ENCODE measurements at places on chromosomes 2 and 18.

DNA sequence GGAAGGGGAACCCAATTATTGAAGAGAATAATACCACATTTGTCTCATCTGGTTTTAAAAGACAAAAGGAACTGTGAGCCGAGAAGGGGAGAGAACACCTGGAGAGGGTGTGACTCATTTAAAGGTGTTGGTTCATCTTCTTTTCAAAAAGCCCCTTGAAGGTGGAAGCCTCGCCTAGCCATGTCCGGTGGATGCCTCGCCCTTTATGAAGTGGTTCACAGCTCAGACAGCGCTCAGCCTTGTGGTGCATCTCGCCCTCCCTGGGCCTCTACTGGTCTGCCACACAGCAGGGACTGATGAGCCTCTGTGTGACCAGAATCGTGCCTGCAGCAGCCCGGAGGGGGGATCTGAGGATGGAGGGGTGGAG lies 290.0 kb upstream of the CXCR4 start:
- DNase-seq: no peak

- DNase-seq: no peak
Measured at GRCh38 chr2:151808258-151809072, 19.8 kb downstream of the ARL5A start.

GRCh38 chr18:75076286-75076685 lies 132.7 kb downstream of the PTGR3 start:
- DNase-seq: no peak

DNA sequence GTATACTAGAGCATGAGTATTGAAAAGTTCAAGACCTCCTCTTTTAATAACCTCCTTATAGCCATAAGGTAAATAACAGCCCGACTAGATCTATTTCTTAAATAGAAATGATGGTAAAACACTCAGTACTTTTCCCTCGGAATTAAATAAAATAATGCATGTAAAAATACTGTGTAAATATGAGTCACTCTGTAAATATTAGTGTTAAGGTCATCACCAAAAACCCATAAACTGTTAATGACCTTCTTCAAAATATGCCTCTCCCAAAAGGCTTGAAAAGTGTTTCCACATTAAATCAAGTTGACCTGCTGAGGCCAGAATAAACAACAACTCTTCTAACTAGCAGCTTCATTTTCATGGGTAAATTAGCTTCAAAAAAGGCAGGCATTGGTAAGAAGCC lies 25.3 kb upstream of the BZW1 start:
- no peak for DNase-seq

DNA sequence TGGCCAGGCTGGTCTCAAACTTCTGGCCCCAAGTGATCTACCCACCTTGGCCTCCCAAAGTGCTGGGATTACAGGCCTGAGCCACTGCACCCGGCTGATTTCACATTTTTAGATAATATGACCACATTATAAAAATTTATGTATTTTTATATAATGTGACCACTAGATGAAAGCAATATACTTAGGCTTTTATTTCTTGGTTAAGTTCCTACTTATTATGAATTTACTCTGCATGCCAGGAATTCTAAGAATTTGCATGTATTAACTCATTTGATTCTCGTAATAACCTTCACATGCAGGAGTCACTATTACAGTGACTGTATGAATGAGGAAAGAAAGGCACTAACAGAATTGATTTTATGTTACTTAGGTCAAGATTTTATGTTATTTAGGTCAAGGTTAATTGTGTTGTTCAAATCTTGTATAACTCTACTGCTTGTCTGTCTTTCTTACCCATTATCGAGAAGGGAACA lies 25.6 kb upstream of the CASP8 start:
- DNase-seq: no peak

DNA sequence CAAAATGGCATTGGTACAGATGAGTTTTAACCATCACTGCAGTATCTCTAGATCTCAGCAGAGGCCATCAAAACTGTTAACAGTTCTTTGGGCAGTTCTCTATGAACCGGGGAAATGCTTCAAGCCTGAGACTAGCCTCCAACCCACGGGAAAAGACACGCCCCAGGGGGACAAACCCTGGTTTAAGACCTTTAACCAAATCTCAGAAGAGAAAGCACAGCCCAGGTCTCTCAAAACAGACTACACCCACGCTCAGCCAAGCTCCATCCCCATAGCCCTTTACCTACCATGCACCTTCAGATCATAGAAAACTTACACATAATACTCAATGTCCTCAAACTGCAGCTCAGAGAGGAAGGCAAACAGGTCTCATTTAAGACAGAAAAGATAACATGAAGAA lies 78.3 kb downstream of the TMEM163 start:
- no peak for DNase-seq

GRCh38 chr2:42142547-42143184 lies 26.5 kb upstream of the EML4 start:
- DNase-seq: no peak

GRCh38 chr18:23266717-23267446 lies 131.6 kb downstream of the CABLES1 start:
- no peak for DNase-seq

- no peak for DNase-seq
Measured at GRCh38 chr2:159549234-159549633, 67.1 kb downstream of the BAZ2B start.

DNA sequence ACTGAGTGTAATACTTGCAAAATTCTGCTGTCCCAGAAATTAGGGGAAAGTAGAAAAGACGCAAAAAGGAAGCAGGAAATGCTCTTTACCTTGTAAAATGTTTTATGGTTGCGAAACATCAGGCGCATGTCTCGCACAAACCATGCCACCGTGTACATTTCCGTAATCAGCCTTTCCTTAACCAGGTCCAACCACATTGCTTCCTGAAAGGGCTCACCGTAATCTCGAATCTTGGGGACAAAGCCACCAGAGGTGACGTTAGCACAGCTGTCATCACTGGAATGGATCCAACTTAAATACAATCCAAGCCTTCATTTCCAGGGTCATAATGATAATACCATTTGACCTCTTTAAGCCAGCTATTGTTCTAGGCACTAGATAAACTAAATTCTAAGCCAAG lies 49.3 kb downstream of the SP110 start:
- no peak for DNase-seq

- DNase-seq: no peak
Measured at GRCh38 chr2:171834286-171834685, 59.8 kb downstream of the SLC25A12 start.

DNA sequence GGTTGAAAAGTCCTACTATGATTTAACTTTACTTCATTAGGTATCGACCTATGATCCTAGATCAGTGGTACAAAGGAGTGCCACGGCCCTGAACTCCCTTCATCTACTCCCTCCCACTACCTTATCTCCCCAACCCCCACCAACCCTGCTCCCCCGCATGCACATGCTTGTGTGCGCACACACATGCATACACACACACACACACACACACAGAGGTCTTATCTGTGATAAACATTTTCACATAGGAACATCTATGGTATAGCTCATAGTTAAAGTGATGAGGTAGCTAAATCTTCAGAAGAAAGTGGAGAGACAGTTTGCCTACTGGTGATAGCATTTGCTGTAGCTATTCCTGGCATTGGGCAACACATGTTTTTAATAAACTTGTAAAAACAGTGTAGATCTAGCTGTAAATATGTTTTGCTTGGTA lies 471.3 kb downstream of the ZEB2 start:
- DNase-seq: no peak

DNA sequence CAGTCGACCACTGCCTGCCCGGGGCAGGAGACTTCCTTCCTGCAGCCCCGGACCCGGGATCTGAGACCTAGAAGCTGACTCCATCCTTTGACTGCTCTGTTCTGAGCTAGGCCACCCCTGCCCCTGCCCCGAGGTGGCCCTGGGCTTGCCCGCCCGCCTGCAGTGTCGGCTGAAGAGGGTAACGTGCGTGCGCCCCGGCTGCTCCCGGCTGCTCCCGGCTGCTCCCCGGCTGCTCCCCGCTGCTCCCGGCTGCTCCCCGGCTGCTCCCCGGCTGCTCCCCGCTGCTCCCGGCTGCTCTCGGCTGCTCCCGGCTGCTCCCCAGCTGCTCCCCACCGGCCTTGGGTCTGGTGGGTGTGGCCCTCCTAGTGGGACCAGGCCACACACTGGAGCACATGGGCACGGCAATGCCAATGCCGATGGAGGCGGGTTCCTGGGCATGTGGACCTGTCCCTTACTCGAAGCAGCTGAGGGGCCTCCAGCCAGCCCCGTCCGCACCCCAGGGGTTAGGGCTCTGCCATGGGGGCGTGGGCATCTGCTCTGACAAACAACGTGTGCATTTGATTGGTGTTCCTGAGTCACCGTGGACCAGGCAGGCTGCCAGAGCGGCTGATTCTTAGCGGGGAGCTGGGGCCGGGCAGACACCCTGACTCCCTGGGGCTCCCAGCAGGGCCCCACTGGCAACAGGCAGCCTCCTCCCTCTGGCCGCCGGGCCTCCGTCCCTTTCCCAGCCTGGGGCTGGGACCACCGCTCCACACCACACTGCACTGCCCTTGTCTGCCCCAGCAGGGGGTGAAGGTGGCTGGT lies 2.0 kb upstream of the GAL3ST2 start:
- no peak for DNase-seq

DNA sequence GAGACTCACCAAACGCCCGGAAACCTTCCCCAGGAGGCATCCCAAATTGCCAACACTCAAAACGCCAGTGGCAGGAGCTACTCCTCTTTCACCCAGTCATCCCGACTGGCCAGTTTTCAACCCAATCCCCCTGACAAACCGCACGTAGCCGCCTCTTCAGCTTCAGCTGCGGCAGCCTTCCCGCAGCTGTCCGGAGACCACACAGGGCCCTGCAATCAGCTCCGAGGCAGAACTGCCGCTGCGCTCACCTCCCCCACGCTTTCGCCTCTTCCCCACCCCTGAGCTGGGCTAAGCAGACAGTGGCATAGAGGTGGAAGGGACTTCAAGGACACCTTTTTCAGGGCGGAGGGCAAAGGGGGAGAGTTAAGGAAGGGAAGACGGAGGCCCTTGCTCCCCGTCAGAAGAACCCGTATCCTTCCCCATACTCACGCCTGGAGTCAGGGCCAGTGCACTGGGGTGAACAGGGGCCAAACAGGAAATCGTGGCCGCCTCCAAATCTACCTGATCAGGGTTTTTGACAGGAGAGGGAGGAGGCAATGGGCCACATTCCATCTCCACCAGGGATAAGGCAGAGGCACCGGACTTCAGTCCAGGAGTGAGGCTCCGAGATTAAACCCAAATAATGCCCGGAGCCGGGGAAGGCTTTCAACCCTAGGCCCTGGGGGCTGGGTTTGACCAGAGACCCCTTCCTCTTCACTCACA lies 16.9 kb downstream of the CYP26B1 start:
- DNase-seq: no peak

- no peak for DNase-seq
Measured at GRCh38 chr2:224126440-224126839, 87.4 kb upstream of the SERPINE2 start.

DNA sequence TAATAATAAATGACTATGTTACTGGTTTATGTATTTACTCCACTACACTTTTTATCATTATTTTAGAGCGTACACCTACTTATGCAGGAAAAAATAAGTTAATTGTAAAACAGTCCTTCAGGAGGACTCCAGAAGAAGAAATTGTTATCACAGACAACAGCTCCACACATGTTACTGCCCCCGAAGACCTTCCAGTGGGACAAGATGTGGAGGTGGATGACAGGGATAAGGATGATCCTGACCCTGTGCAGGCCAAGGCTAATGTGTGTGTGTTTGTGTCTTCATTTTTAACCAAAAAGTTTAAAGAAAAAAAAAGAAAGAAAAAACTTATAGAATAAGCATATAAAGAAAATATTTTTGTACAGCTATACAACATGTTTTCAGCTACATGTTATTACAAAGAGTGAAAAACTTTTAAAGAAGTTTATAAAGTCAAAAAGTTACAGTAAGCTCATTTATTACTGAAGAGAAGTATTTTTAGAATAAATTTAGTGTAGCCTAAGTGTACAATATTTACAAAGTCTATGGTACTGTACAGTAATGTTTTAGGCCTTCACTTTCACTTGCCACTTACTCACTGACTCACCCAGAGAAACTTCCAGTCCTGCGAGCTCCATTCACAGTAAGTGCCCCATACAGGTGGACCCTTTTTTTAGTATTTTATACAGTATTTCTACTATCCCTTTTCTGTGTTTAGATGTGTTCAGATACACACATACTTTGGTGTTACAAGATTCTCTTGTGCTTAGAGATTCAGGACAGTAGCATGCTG lies 7.5 kb downstream of the TGFBRAP1 start:
- no peak for DNase-seq

DNA sequence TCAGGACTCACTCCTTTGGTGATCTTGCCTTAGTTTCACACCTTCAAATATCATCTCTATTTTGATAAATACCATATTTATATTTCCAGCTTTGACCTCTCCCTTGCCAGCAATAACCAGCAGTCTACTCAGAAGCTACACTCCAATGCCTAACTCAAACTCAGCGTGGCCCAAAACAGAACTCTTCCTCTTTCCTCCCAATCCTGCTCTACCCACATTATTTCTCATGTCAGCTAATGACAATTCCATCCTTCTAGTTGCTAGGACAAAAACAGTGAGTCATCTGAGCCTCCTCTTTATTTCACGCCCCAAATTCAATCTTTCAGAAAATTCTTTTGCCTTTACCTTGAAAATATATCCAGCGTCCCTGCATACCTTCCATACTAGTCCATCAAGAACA lies 23.5 kb downstream of the CYRIA start:
- DNase-seq: no peak

GRCh38 chr2:183284606-183285005 lies 160.4 kb downstream of the NUP35 start:
- no peak for DNase-seq

DNA sequence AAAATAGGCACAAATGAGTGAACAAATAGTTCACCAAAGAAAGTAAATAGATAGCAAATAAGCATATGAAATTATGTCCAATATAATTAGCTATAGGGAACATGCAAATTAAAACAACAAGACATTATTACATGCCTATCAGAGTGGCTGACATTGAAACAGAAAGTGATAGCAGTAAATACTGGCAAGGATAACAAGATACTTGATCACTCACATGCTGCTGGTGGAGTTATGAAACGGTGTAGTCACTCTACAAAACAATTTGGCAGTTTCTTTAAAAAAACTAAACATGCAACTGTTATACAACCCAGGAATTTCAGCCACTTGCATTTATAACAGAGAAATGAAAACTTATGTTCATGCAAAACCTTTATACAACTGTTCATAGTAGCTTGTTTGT lies 439.2 kb upstream of the ACVR2A start:
- DNase-seq: no peak

DNA sequence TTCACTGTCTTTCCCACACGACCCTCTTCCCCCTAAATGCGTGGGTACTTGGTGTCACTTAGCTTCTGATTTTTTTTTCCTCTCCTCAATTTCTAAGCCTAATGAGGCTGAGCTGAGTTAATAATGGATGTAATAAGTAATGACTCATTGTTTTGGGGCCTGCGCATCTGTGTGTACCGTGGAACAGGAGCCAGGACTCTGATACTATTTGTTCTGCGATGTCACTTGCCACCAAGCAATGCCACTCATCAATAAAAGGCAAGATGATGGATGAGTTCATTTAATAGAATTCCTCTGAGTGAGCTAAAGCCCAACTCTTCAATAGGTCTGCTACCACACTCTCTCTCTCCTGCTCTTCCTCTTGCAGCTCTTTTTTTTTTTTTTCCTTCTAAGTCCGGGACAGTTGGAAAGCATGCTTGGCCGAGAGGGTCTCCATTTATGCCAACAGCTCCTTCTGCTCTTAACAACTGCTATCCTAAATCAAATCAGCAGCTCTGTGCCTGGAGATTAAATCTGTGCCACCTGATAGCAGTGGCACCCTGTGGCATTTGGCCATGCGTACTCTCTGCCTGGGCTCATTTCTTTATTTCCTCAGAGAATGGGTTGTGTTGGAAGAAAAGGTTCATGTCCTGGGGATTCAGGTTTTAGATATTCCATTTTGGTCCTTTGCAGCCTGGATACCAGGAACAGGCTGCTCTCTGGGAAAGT lies 1284.2 kb upstream of the PIK3C3 start:
- no peak for DNase-seq

All from activated gamma-delta T cell (primary cell).